ENCODE measurements at places on chromosomes 5 and 9.
A peak's percentile ranks its signal among the peaks of the same experiment; 100 is the strongest.

DNA sequence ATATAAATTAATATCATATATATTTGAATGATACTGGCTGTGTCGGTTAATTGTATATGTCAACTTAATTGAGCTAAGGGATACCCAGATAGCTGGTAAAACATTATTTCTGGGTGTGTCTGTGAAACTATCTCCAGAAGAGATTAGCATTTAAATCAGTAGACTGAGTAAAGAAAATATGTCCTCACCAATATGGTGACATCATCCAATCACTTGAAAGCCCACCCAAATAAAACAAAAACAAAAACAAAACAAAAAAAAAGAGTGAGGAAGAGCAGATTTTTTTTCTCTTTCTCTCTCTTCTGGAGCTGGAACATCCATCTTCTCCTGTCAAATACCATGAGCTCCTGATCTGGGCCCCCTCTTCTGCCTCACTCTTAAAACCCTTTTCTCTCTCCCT, 15.7 kb upstream of the CCDC152 start:
- DNase-seq, result no peak

DNA sequence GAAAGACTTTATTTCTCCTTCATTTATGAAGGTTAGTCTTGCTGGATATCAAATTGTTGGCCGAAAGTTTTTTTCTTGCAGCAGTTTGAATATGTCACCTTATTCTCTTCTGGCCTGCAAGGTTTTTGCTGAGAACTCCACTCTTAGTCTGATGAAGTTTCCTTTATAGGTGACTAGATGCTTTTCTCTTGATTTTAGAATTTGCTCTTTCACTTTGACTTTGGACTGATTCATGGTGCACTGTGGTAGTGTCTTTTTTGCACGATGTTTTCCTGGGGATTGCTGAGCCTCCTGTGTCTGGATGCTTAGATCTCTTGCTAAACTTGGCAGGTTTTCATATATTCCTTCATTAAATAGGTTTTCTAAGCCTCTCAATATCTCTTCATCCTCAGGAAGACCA, 12.4 kb downstream of the AHRR start:
- DNase-seq, result no peak

GRCh38 chr5:176732736-176733405, 77.5 kb upstream of the UNC5A start:
- no peak for DNase-seq

- no peak for DNase-seq
Measured at GRCh38 chr5:1354576-1354975, 9.7 kb upstream of the CLPTM1L start.

- DNase-seq, result peak; percentile 60
Measured at GRCh38 chr9:91071184-91071990, 269.8 kb downstream of the SYK start.

- DNase-seq, result no peak
Measured at GRCh38 chr5:80453366-80453765, 34.5 kb upstream of the FAM151B start.

DNA sequence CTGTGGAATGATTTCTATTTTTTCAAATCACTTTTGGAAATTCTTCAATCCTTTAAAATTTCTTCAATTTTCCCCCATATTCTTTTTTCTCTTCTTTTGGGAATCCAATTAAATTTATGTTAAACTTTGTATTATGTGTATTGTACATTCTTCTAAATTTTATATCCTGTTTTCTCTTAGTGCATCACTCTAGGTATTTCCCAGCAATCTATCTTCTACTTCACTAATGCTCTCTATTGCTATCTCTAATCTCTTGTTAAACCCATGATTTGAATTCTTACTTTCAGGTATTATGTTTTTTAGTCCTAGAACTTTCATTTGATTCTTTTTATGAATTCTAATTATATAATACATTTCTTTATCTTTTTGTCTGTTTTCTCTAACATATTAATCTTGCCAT, 23.4 kb upstream of the SLC24A2 start:
- DNase-seq, result no peak

- no peak for DNase-seq
Measured at GRCh38 chr5:98813755-98814154, 40.3 kb downstream of the RGMB start.

- no peak for DNase-seq
Measured at GRCh38 chr5:31935496-31936369, 238.4 kb downstream of the GOLPH3 start.

GRCh38 chr9:106761493-106761892, 101.5 kb upstream of the ZNF462 start:
- DNase-seq, result no peak

DNA sequence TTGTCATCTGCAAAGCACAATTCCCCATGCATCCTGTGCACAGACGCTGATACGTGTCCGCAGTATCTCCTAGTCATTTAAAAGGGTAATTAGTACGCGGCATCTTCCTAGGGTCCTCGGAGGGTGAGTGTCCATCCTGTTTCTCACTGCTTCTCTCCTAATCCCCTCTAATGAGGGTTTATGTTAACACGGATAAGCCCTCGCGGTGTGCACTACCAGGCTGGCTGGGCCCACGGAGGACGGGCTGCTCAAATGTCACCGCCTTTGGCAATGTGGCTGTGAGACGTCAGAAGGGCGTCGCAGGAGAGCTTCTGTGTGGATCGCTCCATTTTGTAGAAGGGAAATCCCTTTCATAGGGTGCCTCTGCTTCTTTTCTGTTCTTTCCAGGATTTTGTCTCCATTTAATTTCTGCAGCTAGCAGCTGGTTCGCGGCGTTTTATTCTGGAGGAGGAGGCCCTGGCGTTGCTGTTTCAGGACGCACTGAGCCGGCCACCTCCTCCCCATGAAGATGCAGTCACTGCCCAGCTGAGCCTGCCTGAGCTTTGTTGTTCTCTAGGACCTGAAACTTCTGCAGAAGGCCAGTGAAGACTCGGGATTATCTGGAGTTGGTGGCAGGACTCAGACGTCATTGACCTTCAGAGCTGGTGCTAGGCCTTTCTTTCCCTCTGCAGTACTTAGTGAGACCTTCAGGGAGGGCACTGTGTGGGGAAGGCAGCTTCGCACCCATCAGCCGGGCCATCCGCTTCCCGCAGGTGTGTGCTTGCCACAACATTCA, 326.1 kb upstream of the IRX1 start:
- DNase-seq, result no peak

DNA sequence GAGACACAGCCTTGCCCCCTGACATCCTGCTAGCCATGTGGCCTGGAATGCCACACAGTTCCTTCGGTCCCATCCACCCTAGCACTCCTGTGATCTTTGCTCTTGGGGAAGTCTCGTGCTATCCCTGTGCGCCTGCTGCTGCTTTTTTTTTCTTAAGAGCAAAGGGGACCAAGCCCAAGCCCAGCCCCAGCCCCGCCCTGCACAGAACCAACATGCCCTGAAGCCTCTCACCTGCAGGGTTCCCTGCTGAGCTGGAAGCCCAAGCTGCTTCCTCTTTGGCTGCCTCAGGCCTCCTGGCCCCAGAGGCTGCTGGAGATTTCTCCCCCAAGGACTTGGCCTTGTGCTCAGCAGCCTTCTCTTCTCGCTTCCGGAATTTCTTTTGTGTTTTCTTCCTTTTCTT, 1.8 kb downstream of the SURF6 start:
- DNase-seq, result no peak

GRCh38 chr5:135215617-135216470, 181.8 kb upstream of the PITX1 start:
- no peak for DNase-seq

DNA sequence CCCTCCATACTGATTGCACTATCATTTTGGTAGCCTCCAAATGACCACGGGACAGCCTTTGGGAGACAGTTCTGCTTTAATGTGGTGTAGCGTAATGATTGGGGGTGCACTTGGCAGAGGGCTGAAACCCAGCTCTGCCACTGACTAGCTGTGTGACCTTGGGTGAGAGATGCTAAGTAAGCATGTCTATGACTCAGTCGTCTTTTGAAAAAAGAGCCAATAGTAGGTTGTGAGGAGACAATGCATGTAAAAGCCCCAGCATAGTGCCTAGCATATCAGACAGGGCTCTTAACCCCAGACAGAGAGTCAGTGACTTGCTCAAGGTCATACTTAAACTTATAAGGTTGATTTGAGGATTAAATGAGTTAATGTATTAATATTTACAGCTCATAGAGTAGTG, 18.0 kb upstream of the CXCL14 start:
- DNase-seq, result no peak

DNA sequence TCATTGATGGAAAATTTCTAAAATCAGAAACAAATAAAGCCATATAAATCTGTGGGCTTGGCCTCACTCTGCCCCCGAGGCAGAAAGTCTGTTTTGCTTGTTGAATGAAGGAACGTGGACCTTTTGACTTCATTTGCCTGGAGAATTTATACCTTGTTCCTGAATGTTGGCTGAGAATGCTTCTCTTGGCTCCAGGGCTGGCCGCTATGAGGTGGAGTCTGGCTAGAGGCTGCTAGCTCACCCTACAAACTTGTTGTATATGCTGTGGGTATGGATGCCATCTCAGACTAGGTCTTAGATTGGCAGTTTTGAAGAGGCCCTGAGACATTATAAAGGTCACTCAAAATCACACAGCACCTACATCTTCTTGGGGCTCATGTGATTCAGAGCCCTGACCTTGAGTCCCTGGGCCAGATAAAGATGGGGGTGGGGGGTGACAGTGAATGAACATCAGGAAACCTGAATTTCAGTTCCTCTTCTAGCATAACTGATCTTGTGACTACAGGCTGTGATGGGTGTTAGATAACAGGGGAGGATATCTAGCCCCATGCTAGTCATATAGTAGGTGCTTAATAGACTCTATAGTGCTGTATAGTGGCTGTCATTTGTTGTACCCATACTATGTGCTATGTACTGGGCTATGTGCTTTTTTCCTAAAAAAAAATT, 2.8 kb downstream of the GM2A start:
- DNase-seq, result no peak

DNA sequence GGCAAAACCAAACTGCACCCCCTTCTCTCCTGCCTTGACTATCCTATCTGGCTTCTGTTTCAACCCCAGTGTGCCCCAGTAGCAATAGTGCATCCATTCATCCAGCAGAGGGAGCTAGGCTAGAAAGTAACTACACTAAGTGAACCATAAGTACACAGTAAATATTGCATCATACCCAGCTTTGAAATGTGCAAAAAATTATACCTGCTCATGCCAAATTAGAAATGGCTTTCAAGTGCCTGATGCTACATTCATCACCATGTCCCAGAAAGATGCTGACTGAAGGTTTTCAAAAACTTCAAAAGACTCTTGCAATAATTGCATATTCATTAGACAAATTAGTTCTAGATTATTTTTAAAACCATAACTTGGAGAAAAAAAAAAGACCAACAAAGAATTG, 153.5 kb downstream of the PRELID2 start:
- peak; percentile 5 for DNase-seq

- no peak for DNase-seq
Measured at GRCh38 chr5:37754976-37755375, 84.9 kb downstream of the GDNF start.

DNA sequence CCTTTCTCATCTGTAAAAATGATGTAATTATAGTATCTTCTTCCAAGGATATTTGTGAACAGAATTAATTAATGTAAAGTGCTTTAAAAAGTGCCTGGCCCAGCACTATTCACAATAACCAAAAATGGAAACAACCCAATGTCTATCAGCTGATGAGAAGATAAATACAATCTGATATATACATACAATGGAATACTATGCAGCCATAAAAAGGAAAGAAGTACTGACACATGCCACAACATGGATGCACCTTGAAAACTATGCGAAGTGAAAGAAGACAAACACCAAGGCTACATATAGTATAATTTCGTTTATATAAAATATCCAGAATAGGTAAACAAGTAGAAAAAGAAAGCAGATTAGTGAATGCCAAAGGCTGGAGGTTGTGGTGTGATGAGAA, 24.1 kb downstream of the DPYSL3 start:
- DNase-seq, result no peak

DNA sequence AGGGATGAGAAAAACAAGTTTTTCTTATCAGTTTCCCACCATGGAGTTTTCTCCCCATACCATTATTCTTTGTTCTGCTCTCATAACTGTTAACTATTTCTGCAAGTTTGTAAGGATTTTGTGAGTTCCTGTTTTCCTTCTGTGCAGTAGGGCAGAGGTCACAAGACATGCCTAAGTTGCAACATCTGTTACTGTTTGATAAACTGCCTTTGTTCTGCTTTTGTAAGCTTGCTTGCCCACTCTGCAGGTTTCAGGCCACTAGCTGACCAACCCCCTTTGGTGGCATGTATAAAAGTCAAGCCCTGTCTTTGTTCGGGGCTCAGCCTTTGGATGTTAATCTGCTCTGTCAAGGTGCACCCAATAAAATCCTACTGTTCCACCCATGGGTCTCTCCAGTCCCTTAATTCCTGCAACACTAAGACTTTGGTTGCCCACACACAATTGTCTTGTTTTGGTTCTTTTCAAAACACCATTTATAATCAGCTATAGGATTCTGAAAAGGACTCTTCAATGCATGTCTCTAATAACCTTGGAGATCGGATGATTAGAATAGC, 545.4 kb downstream of the CDH9 start:
- DNase-seq, result no peak

GRCh38 chr9:110072597-110073355, 135.2 kb downstream of the C9orf152 start:
- DNase-seq, result no peak
